Calu3 (cell line): ENCODE measurements at places on chromosomes 7 and 10. TPM values are rescaled to one million over a fixed set of nuclear protein-coding genes. Genes with fewer than 3 reads are reported as not detected.

GRCh38 chr10:122475591-122476332 is 14.4 kb downstream of the HTRA1 start:
- H3K36me3 ChIP-seq = no peaks in the 10 kb centered on the region
- H3K4me1 ChIP-seq = no peaks in the 10 kb centered on the region
- H3K4me3 ChIP-seq = no peak overlapping the region
- H3K27me3 ChIP-seq = peaks cover 39% of the 10 kb centered on the region

Gene TACC2
- 24.4 and 26.5 TPM in 2 replicates for total RNA-seq

DNA sequence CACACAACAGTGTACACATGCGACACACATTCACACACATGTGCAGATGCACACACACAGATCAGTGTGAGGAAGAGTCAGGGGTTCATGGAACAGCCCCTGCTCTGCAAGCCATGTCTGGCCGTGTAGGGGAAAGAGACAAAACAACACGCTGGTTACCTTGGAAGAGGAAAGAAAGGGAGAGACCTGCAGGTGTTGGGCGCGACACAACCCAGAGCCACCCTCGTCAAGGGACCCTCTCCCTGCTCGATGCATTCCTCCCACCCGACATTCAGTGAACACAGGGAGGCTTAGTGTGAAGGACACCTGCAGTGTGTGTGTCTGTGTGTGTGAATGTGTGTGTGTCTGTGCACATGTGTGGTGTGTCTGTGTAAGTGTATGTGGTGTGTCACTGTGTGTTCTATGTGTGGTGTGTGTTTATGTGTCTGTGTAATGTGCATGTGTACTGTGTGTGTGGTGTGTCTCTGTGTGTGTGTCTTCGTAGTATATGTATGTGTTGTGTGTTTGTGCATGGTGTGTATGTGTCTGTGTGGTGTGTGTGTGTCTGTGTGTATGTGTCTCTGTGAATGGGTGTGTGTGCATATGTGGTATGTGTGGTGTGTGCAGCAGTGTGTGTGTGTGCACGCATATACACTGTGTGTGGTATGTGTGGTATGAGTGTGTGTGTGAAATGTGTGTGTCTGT is 69.5 kb upstream of the PITRM1 start:
- no peaks in the 10 kb centered on the region for H3K36me3 ChIP-seq
- DNase-seq = no peak
- H3K27me3 ChIP-seq = no peaks in the 10 kb centered on the region
- no peak overlapping the region for H3K4me3 ChIP-seq

Gene C10orf105
- not detected in 2 replicates for total RNA-seq

GRCh38 chr7:45084901-45085618 is 3.7 kb downstream of the NACAD start:
- H3K36me3 ChIP-seq = peaks cover 15% of the 10 kb centered on the region
- H3K4me1 ChIP-seq = peaks cover 6% of the 10 kb centered on the region
- no peak overlapping the region for H3K27ac ChIP-seq
- no peak overlapping the region for H3K4me3 ChIP-seq
- H3K27me3 ChIP-seq = peaks cover 38% of the 10 kb centered on the region
- DNase-seq = no peak

Gene SPDYE3
- total RNA-seq = not detected in 2 replicates

DNA sequence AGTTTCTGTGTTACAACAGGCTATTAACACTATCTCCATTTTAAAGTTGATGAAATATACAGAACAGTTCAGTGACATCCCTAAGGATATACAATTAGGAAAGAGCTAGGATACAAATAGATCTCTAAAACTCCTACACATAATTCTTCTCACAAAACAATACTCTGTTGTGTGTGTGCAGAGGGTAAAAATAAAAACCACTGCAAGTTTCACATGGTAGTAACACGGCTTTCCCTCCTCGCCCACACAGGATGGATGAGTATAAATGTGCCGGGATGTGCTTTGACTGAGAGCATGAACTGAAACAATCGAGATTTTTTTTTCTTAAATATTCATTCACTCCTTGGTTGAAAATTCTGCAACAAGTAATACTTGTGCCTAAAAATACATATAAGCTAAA is 131.5 kb upstream of the C1QL3 start:
- no peak overlapping the region for H3K27ac ChIP-seq
- no peaks in the 10 kb centered on the region for H3K36me3 ChIP-seq
- H3K4me3 ChIP-seq = no peak overlapping the region
- DNase-seq = no peak

Gene PDZD8
- total RNA-seq = 44.4 and 45.0 TPM in 2 replicates

DNA sequence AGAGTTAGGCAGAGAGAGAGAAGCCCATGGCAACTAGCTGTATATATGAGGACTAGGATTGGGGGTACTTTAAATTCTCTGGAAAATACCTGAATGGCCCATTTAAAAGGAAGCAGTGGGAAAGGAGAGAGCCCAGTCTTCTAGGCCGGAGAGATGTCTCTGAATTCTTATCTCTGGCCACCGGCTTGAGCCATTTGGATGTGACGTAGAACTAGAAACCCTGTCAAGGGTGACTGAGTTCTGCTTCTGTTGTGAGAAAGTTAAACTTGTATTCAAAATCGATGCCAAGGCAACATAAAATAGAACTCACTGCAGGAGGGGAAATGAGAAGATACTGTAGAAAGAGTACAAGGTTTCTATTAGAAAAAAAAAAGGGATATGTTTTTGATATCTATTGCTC is 6.3 kb upstream of the GSTK1 start:
- H3K27ac ChIP-seq = no peak overlapping the region
- H3K4me1 ChIP-seq = peaks cover 29% of the 10 kb centered on the region
- DNase-seq = no peak
